ENCODE measurements at places on chromosomes 4 and X. TPM values are rescaled to one million over a fixed set of nuclear protein-coding genes. Genes with fewer than 3 reads are reported as not detected.

Gene CD38
- total RNA-seq = 128 TPM

Gene LUZP4
- total RNA-seq = not detected

Gene CCSER1
- 0.73 TPM for total RNA-seq

Gene DLG3
- total RNA-seq = 39.9 TPM

Gene SMPX
- not detected for total RNA-seq

Gene MGAT4D
- total RNA-seq = not detected

Gene MAGEE1
- 2.8 TPM for total RNA-seq

Gene PLP2
- 267 TPM for total RNA-seq
